Activated CD4-positive, alpha-beta T cell treated with anti-CD3 and anti-CD28 coated beads, Interleukin-2, amount 10 ng/mL, durations not matched to agents 7 days and 5 days (primary cell): ENCODE measurements at places on chromosomes 5 and 9. TPM values are rescaled to one million over a fixed set of nuclear protein-coding genes. Genes with fewer than 3 reads are reported as not detected.
A peak's percentile ranks its signal among the peaks of the same experiment; 100 is the strongest.

- DNase-seq, result no peak
Observed at GRCh38 chr9:116750510-116750909, 63.4 kb downstream of the TRIM32 start.

- DNase-seq, result no peak
Observed at GRCh38 chr9:133919253-133920115, 72.6 kb downstream of the VAV2 start.

GRCh38 chr5:155767470-155767869 is 559.5 kb upstream of the SGCD start:
- no peak for DNase-seq

DNA sequence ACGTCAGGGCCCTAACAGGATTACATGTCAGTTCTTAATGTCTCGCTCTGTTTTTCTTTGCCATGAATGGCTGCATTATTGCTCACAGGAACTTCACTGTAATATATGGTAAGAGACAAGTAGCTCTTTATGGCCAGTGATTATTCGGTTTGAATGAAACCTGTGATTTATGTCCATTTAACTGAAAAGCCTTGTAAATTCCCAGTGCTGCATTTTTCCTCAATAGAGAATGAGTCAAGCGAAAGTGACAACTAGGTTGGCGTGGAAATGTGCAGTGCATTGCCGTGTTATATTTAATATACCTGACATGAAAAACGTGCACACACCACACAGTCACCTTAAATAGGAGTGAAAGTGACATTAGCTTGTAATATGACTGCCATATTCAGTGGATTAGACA is 163.1 kb downstream of the PBX3 start:
- DNase-seq, result no peak

DNA sequence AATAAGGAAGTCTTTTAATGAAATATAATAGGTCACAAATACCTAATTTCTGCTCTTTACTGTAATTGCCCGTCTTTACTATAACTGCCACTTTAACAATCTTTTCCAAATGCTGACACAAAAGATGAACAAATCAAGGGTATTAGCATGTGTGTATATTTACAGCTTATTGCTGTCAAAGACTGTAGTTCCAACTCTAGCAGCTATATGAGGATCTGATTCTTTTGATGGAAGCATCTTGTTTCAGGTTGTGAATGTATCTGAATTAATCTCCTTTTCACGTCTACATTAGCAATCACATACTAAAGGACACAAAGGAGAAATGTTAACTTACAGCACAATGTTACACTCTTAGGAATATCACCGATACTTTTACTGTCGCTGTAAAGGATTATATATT is 27.9 kb downstream of the RFX3 start:
- DNase-seq, result no peak

- DNase-seq, result no peak
Observed at GRCh38 chr5:78727786-78728761, 79.5 kb upstream of the LHFPL2 start.

GRCh38 chr9:88835772-88836171 is 155.5 kb upstream of the S1PR3 start:
- no peak for DNase-seq

DNA sequence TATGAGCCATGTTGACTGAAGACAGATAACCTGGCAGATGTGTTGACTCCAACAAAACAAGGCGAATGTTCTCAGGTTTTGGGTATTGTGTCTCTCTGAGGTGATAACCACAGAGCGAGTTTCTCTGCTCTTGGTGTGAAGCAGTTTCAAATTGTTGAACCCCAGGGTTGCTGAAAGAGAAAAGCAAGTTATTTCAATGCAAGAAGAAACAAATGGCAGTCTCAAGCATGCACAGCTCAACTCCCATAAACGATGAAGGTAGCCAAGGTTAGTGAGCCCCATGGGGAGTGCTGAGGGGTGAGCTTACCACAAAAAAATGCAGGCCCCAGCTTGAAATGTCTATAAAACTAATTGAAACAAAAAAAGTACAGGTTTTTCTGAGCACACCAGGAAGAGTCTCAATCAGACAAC is 220.8 kb upstream of the DAPK1 start:
- DNase-seq, result peak; percentile 13

GRCh38 chr9:98807070-98807813 is at the start of gene GALNT12:
TSS of gene GALNT12 (plus strand) at chr9:98807670. CDS start at chr9:98807699, 29 bp downstream.
- DNase-seq, result peak; percentile 50

DNA sequence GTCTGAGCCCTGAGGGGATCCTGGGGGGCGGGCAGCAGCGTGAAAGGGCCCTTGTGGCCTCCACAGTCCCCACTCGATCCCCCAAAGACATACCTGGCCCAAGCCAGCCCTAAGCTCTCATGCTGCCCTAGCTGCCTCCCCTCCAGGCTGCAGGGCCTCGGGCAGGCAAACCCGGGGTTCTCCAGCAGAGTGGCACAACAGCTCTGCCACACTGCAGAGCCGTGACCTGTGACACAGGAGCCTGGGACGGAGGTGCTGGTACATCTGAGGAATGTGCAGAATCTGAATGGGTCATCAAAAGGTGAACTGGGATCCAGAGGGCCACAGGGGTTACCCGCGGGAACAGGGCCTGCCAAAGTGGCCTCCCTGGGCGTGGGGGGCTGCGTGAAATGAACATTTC is 163.2 kb downstream of the DAB2IP start:
- DNase-seq, result no peak

GRCh38 chr9:109579191-109579948 is 81.3 kb upstream of the PTPN3 start:
- no peak for DNase-seq

DNA sequence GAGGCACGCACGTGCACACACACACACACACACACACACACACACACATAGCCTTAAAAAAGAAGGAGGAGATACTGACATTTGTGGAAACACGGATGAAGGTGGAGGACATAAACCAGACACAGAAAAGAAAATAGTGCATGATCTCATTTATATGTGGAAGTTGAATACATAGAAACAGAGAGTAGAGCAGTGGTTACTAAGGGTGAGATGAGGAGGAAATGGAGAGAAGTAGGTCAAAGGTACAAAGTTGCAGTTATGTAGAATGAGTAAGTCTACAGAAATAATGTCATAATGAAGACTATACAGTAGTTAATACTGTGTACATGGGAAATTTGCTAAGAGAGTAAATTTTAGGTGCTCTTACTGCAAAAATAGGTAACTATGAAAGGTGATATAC is 412.2 kb upstream of the CDH9 start:
- no peak for DNase-seq

- DNase-seq, result no peak
Observed at GRCh38 chr5:159912033-159912800, 4.1 kb upstream of the ADRA1B start.

GRCh38 chr9:127159325-127159801 is 36.9 kb upstream of the ANGPTL2 start:
- DNase-seq, result no peak

DNA sequence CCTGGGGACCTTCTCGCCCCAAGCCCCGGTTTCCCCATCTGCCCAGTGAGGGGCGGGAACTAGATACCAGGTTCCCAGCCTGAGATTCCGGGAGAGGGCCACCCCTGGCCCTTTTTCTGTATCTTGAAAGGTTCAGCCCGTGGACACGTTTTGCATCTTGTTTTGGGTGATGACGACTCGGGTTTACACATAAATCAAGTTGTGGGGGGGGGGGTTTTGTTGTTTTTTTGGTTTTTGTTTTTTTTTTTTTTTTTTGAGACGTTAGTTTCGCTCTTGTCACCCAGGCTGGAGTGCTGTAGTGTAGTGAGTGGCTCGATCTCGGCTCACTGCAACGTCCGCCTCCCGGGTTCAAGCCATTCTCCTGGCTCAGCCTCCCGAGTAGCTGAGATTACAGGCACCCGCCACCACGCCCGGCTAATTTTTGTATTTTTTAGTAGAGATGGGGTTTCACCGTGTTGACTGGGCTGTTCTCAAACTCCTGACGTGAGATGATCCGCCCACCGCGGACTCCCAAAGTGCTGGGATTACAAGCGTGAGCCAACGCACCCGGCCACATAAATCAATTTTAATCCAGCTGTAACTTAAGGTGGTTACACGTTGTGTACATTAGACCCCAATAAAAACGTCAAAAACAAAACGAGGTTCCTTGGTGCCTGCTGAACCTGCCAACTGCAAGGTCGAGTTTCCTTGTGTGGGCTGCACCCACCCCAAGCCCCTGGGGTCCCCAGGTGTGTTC is 1.1 kb upstream of the BRD3 start:
- no peak for DNase-seq

GRCh38 chr9:135840539-135840938 is 66.8 kb downstream of the CAMSAP1 start:
- no peak for DNase-seq

GRCh38 chr5:150488519-150489359 is 19.2 kb upstream of the NDST1 start:
- no peak for DNase-seq

DNA sequence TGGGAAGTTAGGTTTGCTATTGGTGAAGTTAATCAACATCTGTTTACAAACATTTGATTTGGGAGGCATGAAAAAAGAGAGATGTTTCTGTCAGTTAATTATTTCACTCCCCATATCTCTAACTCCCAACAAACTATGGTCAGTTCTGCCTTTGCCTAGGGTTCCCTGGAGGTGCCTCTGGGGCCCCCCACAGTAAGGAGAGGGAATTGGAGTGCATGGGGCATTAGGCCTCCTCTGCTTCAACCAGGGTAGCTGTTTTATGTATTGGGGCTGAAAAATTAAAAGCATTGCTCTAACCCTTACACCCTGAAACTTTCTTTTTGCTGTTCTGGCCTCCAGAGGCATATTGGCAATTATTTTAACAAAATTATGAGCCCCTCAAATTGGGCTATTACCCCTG is 32.3 kb downstream of the RUSC2 start:
- DNase-seq, result no peak

- no peak for DNase-seq
Observed at GRCh38 chr9:116313638-116314037, 160.0 kb downstream of the PAPPA start.

DNA sequence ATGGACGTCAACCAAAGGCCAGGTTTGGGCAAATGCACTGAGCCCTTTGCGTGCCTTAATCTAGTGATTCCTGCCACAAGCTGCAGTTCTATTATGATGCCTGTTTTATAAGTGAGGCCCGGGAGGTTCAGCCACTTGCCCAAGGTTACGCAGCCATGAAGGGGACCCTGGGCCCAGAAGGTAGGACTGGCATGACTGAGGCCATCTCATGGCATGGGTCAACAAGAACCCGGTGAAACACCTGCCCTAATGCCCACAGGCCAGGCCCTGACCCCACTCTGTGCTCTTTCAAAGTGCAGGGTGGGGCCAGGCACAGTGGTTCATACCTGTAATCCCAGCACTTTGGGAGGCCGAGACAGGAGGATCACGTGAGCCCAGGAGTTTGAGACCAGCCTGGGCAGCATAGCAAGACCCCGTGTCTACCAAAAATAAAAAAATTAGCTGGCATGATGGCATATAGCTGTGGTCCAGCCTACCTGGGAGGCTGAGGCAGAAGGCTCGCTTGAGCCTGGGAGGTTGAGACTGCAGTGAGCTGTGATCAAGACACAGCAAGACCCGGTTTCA is 8.6 kb downstream of the NINJ1 start:
- no peak for DNase-seq

- peak; percentile 6 for DNase-seq
Observed at GRCh38 chr5:87413343-87413645, 564 bp upstream of the CCNH start.

DNA sequence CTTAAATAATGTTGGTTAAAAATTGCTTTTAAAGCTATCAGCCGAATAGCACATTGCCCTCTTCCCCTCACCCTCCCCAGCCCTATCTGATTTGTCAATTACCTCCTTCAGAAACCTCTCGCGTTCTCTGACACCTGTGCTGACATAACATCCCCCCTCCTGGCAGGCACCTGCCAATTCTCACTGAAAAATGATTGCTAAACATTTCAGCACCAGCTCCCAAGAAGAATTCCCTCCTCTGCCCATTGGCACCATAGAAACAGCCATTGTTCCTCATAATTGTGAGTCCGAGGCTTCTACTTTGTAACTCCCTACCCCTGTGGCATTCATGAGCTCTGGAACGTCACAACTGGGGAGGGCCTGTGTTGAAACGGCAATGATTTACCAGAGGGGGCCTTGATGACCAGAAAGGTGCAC is 20.2 kb downstream of the CDH6 start:
- no peak for DNase-seq

GRCh38 chr5:62662521-62662920 is 83.9 kb downstream of the LRRC70 start:
- no peak for DNase-seq

DNA sequence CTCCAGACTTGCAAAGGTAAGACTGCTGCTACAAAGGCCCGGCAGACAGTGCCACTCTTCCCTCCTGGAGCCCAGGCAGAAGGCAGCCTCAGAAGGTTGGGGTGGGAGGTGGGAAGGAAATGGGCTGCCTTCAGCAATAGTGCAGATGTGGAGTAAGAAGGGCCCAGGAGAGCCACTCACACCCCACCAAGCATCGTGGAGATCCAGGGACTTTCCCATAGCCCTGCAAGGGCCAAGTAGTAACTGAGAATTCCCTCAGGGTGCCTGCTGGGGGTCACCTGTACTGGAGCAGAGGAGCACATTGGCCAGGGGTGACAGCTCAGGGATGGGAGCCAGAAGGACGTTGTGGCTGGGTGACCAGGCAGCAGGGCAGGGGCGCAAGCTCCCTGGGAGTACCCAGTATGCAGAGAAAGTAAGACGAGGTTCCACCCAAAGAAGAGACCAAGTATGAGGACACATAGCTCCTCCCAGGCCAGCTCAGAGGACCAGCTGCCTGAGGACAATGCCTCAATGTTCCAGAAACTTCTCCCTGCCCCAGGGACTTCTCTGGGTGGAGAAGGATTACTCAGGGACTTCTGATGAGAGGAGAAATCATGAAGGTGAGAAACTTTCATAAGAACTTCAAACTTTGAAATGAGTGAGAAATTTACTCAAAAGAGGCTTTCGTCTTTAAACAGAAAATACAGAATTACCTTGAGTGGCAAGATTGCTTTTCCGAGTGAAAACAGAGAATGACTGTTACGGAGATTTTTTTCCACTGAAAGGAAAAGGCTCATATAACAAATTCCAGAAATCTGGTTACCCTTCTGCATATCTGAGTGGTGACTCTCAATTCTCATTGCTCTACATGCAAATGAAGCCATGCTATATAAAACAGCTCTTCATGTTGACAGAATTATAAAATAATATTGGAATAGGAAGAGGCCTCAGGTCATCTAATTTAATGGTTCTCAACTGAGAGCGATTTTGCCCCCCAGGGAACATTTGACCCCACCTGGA is 87.9 kb upstream of the TRIO start:
- DNase-seq, result no peak

- no peak for DNase-seq
Observed at GRCh38 chr5:106865279-106865678, 805.5 kb downstream of the EFNA5 start.

SLC23A1 gene
- total RNA-seq, result 0.75 TPM

LHX6 gene
- total RNA-seq, result not detected

ROR2 gene
- 0.55 TPM for total RNA-seq

KIF24 gene
- total RNA-seq, result 12.5 TPM

SNX18 gene
- 19.7 TPM for total RNA-seq

SLCO4C1 gene
- total RNA-seq, result 0.42 TPM

OR2S2 gene
- not detected for total RNA-seq

INSL6 gene
- total RNA-seq, result not detected

KCNT1 gene
- total RNA-seq, result not detected

PAXX gene
- 80.2 TPM for total RNA-seq

IFNA2 gene
- total RNA-seq, result not detected

FGF10 gene
- not detected for total RNA-seq

GLDC gene
- 0.50 TPM for total RNA-seq

FOXD4L5 gene
- total RNA-seq, result 0.21 TPM
